Mesothelial cell of epicardium (in vitro differentiated cells): ENCODE measurements at places on chromosomes 6 and 20. TPM values are rescaled to one million over a fixed set of nuclear protein-coding genes. Genes with fewer than 3 reads are reported as not detected.

Gene SLC22A1
- total RNA-seq: 1.8 to 2.4 TPM (median 2.0 TPM) in 3 replicates

Gene LPIN3
- total RNA-seq: 19.3 to 21.3 TPM (median 20.8 TPM) in 3 replicates

Gene APOM
- 2.4 to 3.4 TPM (median 3.1 TPM) in 3 replicates for total RNA-seq

Gene GLO1
- total RNA-seq: 86.2 to 90.4 TPM (median 89.5 TPM) in 3 replicates

Gene MAP1LC3A
- 36.0 to 42.2 TPM (median 37.8 TPM) in 3 replicates for total RNA-seq

Gene SPATS1
- not detected in 3 replicates for total RNA-seq

Gene FAM184A
- total RNA-seq: 3.7 to 4.3 TPM (median 4.1 TPM) in 3 replicates

Gene ENTPD6
- 59.3 to 68.6 TPM (median 67.8 TPM) in 3 replicates for total RNA-seq

GRCh38 chr20:54598352-54598751, 123.0 kb downstream of the DOK5 start:
- H3K27ac ChIP-seq: no peak overlapping the region
- H3K36me3 ChIP-seq: no peaks in the 10 kb centered on the region
- no peak for DNase-seq
- peaks cover 2% of the 10 kb centered on the region for H3K27me3 ChIP-seq
- no peaks in the 10 kb centered on the region for H3K4me1 ChIP-seq

DNA sequence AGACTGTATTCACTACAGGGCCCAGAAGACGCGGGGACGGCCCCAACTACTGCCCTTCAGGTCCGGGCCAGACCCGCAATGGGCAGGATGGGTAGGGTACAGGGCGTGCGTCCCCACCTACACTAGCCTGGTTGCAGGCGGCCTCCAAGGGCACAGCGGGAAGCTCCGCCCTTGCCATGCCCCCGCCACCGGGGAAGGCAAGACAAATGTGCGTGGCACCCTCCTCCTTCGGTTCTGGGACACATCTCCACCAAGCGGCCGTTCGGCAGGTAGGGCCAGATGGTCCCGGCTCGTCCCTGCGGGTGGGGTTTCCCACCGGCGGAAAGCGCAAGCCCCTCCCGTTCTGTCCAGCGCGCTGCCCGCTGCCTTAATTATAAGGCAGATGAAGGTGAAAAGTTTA, 5.6 kb downstream of the NXT1 start:
- peaks cover 38% of the 10 kb centered on the region for H3K4me1 ChIP-seq
- no peak for DNase-seq
- no peaks in the 10 kb centered on the region for H3K36me3 ChIP-seq

DNA sequence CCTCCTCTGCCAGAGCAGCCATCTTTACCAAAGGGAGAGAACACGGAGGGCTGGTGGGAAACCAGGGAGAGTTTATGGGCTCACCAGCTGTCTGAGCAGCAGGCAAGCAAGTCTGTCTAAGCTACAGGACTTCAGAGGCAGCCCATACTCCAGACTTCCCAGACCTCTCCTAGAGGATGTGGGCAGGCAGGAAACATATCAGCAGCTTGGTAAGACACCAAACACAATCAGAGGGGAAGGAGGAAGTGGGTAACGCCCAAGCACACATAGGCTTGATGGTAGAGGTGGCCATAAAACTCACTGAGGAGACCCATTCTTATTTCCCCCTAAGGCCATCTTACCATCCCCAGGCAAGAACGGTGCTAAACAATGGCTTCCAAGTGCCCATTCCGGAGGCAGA, 143.1 kb upstream of the ARID1B start:
- no peak overlapping the region for H3K4me3 ChIP-seq
- no peaks in the 10 kb centered on the region for H3K36me3 ChIP-seq
- H3K4me1 ChIP-seq: peaks cover 13% of the 10 kb centered on the region
- H3K27ac ChIP-seq: no peak overlapping the region
- no peaks in the 10 kb centered on the region for H3K27me3 ChIP-seq

DNA sequence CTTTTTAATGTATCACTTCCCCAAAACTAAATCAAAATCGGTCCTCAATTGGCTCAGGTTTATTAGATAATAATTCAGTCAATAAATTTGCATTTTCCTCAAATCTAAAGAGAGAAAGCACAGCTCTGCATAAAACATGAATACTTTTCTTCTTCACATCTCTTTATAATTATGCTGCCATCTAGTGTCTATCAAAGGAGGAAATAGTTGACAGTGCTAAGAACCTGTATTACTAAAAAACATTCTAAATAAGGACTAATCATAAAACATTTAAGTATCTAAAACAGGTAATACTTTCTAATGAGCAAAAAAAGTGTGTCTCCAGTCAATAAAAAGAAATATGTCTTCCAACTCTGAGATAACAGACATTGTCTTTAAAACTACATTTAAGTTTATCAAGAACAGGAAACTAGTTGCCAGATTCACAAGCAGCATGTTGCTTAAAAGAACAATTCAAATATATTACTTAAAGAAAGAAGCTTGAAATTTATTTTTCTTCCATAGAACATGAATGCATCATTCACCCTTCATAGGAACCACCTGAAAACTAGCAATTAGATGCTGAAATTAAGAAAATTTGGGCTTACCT, 56.5 kb upstream of the DST start:
- no peak overlapping the region for H3K4me3 ChIP-seq
- no peak overlapping the region for H3K27ac ChIP-seq
- H3K36me3 ChIP-seq: peaks cover 11% of the 10 kb centered on the region
- no peaks in the 10 kb centered on the region for H3K27me3 ChIP-seq

GRCh38 chr20:19659448-19659847, 98.6 kb upstream of the RIN2 start:
- peaks cover 16% of the 10 kb centered on the region for H3K4me1 ChIP-seq
- DNase-seq: no peak
- no peaks in the 10 kb centered on the region for H3K36me3 ChIP-seq

DNA sequence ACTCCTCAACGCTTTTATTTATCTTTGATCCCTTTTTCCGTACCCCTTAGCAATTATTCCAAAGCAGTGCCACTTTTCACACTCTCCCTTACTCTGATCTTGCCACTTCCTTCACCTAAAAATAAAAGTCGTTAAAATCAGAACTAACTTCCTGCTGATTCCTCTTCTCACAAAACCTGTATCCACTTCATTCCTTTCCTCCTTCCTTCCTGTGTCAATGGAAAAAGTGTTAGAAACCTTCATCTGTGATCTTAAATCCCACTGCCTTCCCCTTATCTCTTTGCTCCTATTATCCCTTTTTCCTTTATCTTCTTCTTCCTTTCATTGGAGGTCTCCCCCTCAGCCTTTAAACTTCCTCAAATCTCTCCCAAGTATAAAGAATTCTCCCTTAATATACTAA, 49.2 kb downstream of the GOPC start:
- H3K4me1 ChIP-seq: peaks cover 33% of the 10 kb centered on the region
- no peaks in the 10 kb centered on the region for H3K27me3 ChIP-seq
- H3K36me3 ChIP-seq: peaks cover 3% of the 10 kb centered on the region
- no peak overlapping the region for H3K27ac ChIP-seq

DNA sequence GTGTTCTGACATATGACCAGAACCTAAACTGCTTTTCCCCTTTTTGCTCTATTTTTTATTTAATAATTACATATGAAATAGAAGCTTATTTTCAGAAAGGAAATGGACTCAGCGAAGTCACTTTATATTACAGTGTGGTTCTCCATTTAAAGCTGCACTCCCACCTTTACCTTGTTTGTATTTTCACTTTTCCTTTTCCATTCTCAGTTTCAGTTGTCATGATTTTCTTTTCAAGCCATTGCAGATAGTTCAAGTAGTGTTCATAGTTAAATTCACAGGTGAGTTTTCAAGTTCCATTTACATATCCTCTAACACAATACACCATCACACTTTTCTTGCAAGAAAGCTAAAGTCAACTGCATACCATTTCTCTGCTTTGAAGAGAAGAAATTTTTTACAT, 400.2 kb downstream of the HACE1 start:
- no peak for DNase-seq
- H3K4me1 ChIP-seq: peaks cover 2% of the 10 kb centered on the region
- no peak overlapping the region for H3K27ac ChIP-seq

DNA sequence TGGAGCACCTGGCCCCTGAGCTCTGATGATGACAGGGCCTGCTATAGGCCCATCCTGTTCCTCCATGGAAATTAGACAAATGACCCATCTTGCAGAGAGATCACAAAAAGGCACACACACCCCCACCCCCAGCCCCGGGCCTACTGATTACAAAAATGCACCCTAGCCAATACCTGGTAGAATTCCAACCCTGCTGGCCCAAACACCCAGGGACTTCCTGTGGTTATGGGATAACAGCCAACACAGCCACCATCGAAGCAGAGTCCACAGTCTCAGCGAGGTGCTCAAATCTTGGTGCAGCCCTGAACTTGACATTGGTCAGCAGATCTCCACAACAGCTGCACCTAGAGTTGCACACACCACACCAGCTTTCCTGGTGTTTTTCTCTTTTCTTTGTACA, 17.0 kb downstream of the NCR2 start:
- H3K4me3 ChIP-seq: no peak overlapping the region
- DNase-seq: no peak
- H3K36me3 ChIP-seq: no peaks in the 10 kb centered on the region
- no peak overlapping the region for H3K27ac ChIP-seq
- H3K27me3 ChIP-seq: peaks cover 69% of the 10 kb centered on the region
- H3K4me1 ChIP-seq: no peaks in the 10 kb centered on the region

- DNase-seq: no peak
- H3K27ac ChIP-seq: no peak overlapping the region
- H3K4me1 ChIP-seq: peaks cover 5% of the 10 kb centered on the region
- no peaks in the 10 kb centered on the region for H3K36me3 ChIP-seq
- no peaks in the 10 kb centered on the region for H3K27me3 ChIP-seq
Observed at GRCh38 chr6:47187893-47188587, 121.7 kb downstream of the TNFRSF21 start.

DNA sequence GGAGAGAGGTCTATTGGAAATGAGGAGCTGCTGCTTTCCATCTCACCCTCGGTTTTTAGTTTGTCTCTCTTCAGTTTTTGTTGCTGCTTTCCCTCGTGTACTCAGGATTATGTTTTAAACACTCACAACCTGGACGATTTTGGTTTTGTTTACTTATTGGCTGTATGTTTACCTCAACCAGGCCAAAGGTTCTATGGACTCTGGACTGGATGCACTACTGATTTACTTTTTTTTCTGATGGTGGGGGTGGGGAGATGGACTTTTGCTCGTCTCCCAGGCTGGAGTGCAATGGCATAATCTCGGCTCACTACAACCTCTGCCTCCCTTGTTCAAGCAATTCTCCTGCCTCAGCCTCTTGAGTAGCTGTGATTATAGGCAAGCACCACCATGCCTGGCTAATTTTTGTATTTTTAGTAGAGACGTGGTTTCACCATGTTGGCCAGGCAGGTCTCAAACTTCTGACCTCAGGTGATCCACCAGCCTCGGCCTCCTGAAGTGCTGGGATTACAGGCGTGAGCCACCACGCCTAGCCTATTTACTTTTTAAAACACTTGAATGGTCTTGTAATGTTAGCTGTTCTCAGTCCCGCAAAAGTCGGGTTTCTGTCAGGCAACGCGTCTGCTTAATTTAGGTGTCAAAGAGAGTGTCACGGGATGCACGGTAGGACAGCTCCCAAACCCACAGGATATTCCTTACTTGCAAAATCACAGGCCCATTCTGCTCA, 148.2 kb upstream of the RIPOR2 start:
- DNase-seq: no peak
- H3K4me3 ChIP-seq: no peak overlapping the region
- no peak overlapping the region for H3K27ac ChIP-seq
- no peaks in the 10 kb centered on the region for H3K36me3 ChIP-seq
- H3K27me3 ChIP-seq: peaks cover 1% of the 10 kb centered on the region

DNA sequence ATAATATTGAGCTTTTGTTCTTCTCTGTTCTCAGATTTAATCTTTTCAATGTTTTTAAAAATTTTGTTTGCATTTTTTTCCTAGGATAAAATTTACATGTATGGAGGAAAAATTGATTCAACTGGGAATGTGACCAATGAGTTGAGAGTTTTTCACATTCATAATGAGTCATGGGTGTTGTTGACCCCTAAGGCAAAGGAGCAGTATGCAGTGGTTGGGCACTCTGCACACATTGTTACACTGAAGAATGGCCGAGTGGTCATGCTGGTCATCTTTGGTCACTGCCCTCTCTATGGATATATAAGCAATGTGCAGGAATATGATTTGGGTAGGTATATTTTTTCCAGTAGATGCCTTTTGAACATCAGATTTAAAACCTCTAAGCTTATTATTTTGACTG, 89.8 kb downstream of the ATRN start:
- no peak for DNase-seq
- H3K36me3 ChIP-seq: peaks cover 14% of the 10 kb centered on the region
- no peaks in the 10 kb centered on the region for H3K27me3 ChIP-seq
- no peak overlapping the region for H3K27ac ChIP-seq

GRCh38 chr6:54427396-54427937, 119.2 kb downstream of the TINAG start:
- no peaks in the 10 kb centered on the region for H3K27me3 ChIP-seq
- no peak overlapping the region for H3K4me3 ChIP-seq
- no peak overlapping the region for H3K27ac ChIP-seq
- no peak for DNase-seq

DNA sequence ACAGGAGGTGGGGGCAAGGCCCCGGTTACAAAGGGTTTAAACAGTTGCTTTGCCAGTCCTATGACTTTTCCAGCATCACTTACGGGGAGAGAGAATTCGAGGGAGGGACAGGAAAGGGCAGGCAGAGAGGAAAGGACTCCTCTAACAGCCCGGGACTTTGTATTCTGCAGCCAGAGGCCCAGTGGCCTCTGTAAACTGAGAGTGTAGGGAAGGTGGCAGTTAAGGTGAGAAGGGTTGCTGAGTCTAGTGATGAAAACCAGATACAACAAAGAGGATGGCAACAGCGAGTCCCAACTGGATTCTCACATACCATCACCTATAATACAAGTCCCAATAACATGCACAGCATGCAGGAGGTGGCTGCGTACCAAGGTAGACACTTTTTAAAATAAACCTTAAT, 13.5 kb downstream of the PLAGL2 start:
- DNase-seq: no peak
- H3K36me3 ChIP-seq: peaks cover 20% of the 10 kb centered on the region
- H3K4me3 ChIP-seq: no peak overlapping the region

- no peaks in the 10 kb centered on the region for H3K4me1 ChIP-seq
- no peak overlapping the region for H3K4me3 ChIP-seq
- H3K36me3 ChIP-seq: no peaks in the 10 kb centered on the region
- H3K27me3 ChIP-seq: peaks cover 5% of the 10 kb centered on the region
- DNase-seq: no peak
Observed at GRCh38 chr6:105816847-105817246, 269.3 kb upstream of the PRDM1 start.

DNA sequence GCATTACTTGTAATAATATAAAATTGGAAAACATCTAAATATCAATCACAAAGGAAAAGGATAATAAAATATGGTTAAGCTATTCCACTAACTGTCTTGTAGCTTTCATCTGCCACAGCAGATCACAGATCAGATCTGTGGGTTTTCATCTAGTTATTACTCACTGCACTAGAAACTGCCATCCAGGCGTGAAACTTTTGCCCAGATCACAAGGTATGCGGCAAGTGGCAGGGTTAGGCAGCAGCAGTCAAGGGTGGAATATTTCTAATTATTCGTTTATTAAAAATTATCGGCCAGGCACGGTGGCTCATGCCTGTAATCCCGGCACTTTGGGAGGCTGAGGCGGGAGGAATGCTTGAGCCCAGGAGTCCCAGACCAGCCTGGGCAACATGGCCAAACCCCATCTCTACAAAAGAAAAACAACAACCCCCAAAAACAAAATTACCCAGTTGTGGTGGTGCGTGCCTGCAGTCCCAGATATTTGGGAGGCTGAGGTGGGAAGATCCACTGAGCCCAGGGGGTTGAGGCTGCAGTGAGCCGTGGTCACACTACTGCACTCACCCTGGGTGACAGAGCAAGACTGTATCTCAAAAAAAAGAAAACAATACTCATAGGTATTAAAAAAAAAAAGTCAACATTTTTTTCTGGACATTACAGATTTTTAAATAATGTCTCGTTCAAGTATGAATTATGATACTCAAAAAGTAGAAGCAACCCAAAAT, 32.1 kb downstream of the BEND3 start:
- H3K27me3 ChIP-seq: no peaks in the 10 kb centered on the region
- peaks cover 32% of the 10 kb centered on the region for H3K36me3 ChIP-seq
- H3K27ac ChIP-seq: no peak overlapping the region
- no peak overlapping the region for H3K4me3 ChIP-seq
- no peak for DNase-seq
- H3K4me1 ChIP-seq: peaks cover 4% of the 10 kb centered on the region
